ENCODE measurements at places on chromosomes 7 and 10.

DNA sequence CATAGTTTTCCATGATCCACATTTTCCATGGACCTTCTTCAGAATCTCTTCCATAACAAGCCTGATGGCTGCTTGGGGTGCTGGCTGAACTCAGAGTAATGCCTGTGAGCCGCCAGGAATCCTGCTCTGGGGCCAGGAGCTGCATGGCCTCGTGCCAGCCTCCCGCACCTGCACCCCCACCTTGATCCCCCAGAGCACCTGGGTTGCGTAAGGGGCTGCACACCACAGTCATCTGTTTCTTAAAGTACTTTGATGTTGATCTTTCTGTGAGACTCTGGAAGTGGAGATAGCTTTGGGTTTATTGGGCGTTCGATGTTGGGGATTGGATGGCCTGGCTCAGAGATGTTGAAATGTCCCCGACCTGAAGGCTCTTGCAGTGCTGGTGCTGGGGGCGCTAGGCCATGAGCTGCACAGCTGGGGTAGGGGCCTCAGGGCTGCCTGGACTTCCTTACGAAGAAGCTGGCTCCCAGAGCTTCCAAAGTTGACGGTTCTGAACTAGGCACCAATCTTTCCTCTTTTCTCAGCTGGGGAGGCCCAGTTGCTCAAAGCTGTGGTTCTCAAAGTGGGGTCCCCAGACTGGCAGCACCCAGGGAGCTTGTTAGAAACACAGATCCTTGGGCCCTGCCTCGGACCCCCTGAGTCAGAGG, 534.0 kb downstream of the DNAJB6 start:
- no peak for DNase-seq

- DNase-seq, result no peak
Observed at GRCh38 chr7:130703851-130704250, 17.5 kb upstream of the TSGA13 start.

DNA sequence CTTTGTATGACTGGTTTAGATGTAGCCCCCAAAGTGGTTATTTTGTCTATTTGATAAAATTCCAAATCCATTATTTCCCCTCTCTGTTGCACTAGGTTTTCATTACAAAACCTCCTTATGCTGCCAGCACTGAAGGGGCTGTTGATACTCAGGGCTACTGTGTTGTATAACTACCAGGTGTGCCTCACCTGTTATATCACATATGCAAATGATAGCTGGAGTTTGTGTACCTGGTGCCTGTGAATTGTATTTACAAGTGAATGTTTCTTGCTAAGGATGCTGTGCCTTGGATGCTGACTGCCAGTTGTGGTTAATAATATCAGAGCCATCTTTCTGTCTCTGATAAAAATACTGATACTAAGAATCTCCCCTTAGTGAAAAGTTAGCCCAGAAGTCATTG, 84.8 kb upstream of the CCDC6 start:
- DNase-seq, result no peak

GRCh38 chr10:82692458-82692857, 817.5 kb downstream of the NRG3 start:
- no peak for DNase-seq

DNA sequence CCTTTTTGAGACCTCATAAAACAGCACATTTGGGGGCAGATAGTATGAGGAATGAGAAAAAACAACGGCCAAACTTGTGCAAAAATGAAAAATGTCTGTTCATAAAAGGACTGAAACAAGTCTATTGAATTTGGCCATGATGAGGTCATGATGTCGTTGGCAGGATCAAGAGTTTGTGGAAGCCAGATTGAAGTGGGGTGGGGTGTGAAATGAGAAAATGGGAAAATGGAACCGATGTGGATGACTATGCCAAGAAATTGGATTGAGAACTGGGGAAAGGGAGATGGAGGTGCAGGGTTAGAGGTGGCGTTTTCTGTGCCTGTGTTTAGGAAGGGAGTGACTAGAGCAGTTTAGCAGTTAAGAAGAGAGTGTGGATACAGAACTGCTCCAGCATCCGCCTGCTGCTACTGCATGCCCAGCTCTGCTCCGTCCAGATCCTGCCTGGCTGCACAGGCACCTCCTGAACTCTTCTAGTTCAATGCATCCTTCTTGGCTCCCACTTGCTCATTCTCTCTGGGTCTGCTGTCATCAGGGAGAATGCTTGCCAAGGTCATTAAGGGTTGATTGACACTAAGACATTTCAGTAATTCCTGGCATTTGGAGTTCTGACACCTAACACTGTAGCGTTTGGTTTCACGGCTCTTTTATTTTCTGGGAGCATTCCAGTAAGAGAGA, 111.9 kb downstream of the GALNT17 start:
- no peak for DNase-seq

DNA sequence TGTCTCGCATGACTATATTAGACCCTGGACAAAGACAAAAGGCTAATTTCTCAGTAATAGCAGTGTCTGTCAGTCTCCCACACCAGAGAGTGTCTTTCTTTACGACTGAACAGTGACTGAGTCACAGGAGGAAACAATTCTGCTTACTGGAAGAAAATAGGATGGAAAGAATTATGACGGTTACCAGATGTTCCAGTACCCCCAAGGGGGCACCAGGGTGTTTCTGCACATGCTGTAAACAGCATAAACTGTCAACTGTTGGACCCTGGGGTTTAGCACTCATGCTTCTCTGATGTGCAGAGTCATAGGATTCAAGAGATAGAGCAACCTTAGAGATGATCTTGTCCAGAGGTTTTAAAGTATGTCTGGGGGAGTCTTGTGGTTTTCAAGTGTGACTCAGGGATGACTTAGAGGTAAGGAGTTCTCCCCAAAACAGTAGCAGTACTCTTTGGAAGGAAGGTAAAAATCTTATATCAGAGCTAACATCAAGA, 291.7 kb downstream of the THSD7A start:
- no peak for DNase-seq

GRCh38 chr10:44935201-44935965, 24.2 kb upstream of the RASSF4 start:
- no peak for DNase-seq

GRCh38 chr7:45435846-45436245, 138.3 kb upstream of the ADCY1 start:
- no peak for DNase-seq

DNA sequence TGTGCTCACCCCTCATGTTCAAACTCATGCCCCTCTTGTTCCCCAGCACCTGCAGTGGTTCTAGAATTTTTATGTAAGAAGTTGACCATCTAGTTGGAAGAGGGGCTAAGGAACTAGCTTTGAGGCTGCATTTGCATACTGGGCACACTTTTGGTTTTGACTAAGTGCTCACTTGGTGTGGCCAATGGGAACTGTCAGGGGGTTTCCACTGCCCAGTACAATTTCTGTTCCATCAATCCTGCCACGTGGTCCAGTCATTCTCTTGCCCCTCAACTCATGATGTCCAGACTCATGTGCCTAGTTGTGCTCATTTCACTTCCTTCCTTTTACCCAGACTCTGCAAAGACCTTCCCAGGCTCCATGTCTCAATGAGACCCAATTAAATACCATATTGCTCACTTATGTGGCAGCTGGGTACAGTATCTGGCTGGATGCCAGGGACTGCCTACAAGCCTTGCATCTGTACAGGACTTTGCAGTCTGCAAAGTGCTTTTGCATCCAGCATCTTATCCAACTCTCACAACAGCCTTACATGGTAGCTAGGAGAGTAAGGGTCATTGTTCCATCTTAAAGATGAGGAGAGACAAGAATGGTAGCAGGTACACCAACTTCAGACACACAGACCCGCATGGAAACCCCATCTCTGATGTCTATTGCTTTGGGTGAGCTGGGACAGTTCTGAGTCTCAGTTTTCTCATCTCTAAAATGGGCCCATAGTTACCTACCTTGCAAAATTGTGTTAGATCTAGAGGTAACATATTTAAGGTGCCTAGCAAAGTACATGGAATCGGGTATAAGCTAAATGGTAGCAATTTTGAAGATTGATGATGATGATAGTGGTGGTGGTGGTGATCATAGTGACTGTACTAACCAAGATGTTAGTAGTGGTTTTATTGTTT, 30.1 kb upstream of the KCNMA1 start:
- no peak for DNase-seq

DNA sequence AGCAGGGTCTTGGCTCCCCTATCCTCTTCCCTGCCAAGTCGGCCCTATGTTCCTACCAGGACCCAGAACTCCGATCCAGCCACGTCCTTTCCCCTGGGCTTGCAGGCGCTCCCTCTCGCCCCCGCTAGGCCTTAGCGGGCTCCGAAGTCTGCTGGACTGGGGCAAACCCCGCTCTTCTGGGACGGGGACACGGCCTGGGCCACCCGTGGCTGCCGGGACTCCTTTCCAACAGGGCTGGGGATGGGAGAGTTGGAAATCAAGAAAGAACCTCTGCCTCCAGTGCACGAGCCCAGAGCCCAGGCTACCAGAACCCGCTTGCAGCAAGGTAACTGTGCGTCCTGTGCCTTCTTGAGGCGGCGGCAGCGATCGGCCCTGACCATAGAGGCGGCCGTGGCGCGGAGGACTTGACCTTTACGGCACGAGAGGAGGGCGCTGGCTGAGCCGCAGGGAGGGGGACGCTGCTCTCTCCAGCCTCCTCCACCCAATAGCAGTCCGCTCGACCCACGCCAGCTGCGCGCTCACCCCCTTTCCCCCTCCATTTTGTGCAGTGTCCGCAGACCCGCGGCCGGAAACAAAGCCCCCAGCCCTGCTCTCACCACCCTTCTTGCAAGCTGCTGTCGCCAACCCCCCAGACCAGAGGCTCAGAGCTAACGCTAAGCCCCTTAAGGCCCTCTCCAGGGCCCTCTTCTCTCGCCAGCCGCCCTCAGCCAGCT, 7.0 kb upstream of the HOXA11 start:
- DNase-seq, result no peak

DNA sequence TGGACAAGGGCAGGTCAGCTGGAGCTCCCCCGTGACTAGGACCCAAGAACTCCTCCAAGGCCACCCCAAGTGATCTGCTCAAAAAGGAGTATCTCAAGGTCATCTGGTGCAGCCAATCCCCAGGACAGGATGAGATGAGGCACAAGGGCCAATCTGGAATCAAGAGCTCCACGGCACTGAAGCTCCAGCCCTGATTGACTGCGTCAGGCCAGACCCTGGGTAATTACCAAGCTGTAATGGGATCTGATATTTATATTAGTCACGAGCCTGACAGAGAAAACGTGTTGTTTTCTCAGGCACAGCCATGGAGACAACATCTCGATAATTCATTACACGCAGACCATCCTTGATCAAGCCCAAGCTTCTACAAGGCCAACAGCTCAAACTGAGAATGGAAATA, 4.2 kb downstream of the KCNMA1 start:
- DNase-seq, result no peak

GRCh38 chr10:14838582-14839304, 637 bp downstream of the HSPA14 start:
- DNase-seq, result peak; percentile 26

- peak; percentile 30 for DNase-seq
Observed at GRCh38 chr7:48097521-48098231, 8.6 kb downstream of the UPP1 start.

DNA sequence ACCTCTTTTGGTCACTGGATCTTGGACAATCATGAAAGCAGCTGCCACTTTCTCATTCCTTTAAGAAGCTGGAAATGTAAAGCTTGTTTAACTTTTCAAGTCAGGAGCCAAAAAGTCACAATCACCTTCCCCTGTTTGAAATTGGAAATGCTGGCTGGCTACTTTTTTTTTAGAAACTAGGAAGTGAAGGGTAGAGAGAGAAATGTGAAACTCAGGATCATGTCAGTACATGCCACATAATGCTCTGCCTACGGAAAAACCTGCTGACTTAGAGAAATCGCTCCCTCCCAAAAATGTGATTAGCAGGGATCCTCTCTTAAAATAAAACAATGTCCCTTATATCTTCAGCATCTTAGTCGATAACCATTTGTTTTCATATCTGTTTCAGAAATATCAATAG, 188.4 kb upstream of the C7orf33 start:
- no peak for DNase-seq

GRCh38 chr7:91789086-91789485, 91.4 kb downstream of the MTERF1 start:
- no peak for DNase-seq

DNA sequence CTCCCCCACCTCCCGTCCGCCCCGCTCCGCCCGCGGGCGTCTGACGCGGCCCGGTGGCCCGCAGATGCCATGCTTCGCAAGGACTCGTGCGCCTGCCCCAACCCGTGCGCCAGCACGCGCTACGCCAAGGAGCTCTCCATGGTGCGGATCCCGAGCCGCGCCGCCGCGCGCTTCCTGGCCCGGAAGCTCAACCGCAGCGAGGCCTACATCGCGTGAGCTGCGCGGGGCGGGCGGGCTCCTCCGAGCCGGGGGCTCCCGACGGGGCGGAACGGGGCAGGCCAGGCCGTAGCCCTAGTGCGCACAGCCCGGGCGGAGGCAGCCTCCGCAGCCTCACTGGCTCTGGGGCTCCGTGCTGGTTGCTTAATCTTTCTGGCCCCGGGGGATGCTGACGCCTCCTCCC, 2.8 kb downstream of the ASIC3 start:
- DNase-seq, result peak; percentile 60

- no peak for DNase-seq
Observed at GRCh38 chr10:43695730-43696129, 47.0 kb upstream of the ZNF32 start.

- DNase-seq, result no peak
Observed at GRCh38 chr7:1449501-1449900, 9.8 kb downstream of the MICALL2 start.

- DNase-seq, result no peak
Observed at GRCh38 chr10:89873055-89873454, 171.7 kb downstream of the KIF20B start.

Measured in CD4-positive, alpha-beta T cell treated with Interleukin-10 for 1 hour (primary cell).